ENCODE measurements at places on chromosomes 12 and 14. TPM values are rescaled to one million over a fixed set of nuclear protein-coding genes. Genes with fewer than 3 reads are reported as not detected.
A peak's percentile ranks its signal among the peaks of the same experiment; 100 is the strongest.

The MANSC4 gene
- total RNA-seq, result 4.1 TPM

The PHLDA1 gene
- 181 TPM for total RNA-seq

- DNase-seq, result peak; percentile 60
Observed at GRCh38 chr12:56631790-56632700, 1.9 kb upstream of the BAZ2A start.

DNA sequence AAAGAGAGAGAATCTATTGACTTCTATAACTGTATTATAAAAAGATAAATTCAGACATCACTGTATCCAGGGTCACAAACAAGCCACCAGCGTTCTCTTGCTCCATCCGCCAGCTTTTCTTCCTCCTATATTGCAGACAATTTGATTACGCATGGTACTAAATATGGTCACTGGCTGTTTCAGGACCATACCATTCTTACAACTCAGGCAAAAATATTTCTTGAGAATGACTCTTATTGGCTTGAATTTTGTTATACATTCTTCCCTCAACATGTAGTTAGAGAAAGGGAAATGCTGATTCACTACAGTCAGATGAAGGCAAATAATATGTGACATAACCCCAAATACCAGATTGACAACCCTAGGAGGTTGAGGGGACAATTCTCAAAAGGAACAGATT lies 101.3 kb downstream of the SLC6A15 start:
- no peak for DNase-seq

- DNase-seq, result no peak
Observed at GRCh38 chr14:89730687-89731086, 223.8 kb downstream of the EFCAB11 start.

DNA sequence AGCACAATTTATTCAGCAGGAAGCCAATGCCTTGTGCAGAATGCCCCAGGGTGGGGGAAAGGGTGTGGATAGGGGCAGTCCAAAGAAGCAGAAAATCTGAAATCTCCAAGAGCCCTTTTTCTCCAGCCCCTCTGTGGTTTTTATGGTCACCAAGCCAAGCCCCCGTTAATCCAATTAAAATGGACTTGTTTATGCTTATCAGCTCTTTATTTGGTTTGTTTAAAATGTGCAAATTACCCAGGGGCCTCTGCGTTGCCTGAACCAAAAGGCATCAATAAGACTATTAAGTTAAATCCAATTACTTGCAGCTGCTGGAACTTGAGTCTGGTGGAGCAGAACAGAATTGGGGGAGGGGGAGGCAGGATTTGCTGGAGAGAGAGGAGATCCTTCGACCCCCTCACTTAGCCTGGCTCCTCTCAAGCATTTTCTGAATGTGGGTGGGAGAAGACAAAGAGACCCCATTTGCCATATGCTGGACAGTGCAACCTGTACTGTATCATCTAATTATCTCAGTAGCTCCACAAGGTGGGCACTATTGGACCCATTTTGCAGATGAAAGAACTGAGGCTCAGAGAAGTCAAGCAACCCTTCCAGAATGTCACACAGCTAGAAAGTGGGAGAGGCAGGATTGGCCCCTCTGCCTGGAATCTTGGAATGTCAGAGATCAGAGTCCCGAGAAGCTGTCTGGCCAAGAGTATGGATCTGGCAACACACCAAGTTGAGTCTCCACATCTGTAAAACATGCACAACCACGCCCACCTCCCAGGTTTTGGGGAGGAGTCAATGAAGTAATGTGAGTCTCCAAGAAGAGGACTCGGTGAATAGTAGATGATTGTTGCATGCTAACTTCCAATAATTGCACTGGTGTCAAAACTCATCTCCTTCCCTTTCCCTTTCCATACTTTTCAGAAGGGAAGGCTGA lies 66.9 kb downstream of the CMKLR1 start:
- no peak for DNase-seq

GRCh38 chr12:125861299-125862281 lies 796.4 kb downstream of the AACS start:
- DNase-seq, result no peak

DNA sequence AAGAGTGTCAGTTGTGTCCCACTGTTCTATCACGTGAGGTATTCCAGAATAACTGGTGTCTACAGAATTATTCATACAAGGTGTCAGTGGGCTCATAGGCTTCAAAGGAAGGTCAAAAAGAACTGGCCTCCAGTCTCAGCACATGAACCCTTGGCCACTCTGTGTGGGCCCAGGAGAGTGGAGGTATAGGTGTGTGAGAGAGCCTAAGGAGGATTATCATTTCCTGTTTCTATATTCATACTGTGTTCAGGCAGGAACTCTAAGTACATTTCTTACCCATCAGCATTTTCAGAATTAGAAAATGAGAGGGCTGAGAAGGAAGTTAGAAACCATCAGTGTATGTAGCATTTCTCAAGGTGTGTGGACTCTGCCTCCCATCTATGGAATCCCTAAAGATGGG lies 87.0 kb downstream of the BTG1 start:
- no peak for DNase-seq

DNA sequence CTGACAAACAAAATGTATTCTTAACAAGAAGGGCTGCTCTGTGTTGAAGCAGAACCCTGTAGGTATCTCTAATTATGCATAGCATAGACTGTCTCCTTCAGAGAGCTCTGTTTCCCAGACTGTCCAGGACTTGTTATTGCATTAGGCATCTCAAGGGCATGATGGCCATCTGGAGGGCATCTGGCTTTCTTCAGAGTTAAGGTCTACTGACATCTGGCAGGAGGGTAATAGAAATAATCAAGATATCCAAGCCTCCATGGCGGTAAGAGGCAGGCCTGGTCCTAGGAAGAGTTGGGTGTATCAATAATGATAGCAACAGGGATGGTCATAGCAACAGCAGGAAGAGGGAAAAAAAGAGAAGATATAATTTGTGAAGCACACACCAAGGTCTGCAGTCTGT lies 161.2 kb downstream of the TTC8 start:
- DNase-seq, result no peak

- DNase-seq, result no peak
Observed at GRCh38 chr12:124861898-124862676, 1.6 kb downstream of the SCARB1 start.

DNA sequence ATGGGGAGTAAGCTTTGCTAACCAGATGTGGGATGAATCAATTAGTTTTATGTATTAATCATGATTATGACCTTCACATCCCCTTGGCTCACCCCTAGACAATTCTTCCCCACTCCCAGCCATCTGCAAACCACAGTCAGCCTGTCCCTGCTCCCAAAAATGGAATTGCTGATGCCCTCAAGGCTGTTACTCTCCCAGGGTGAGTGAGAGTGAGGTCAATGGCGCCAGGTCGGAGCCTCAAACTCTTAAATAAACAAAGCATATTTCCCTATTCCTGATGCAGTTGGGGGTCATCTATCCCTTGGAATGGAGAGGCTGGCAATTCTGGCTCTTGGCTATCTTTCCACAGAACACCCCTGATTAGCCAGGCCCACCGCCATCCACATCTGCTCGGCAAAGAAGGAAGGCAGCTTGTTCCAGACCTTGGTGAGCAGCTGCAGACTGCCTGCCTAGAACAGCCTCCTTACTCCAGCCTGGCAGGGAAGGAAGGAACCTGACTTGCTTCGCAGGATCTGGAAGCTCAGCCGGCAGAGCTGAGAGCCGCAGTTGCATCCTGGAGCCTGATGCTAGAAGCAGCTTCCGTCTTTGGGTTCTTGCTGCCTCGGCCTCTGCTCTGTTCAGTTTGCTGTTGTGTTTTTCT lies 57.0 kb downstream of the SMUG1 start:
- no peak for DNase-seq

GRCh38 chr12:82124711-82125380 lies 233.3 kb downstream of the CCDC59 start:
- DNase-seq, result peak; percentile 2

DNA sequence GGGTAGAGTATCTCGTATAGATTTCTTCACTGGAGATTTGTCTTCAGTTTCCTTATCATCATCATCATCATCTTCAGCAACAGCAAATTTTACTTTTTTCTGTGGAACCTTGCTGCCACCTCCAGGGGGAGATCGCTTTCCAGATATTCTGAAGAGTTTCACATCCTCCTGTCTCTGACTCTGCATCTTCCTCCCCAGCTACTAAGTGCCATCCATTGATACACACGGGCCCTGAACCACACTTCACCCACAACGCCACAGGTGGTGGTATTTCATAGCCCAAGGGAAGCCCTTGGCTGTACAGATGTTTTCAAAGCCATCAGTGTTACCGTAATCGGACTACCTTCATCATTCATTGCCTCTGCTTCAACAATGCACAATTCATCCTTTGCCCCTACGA lies 82.2 kb downstream of the PPP2R5C start:
- peak; percentile 21 for DNase-seq

The BCL7A gene
- total RNA-seq, result 32.5 TPM

The DAO gene
- not detected for total RNA-seq

- no peak for DNase-seq
Observed at GRCh38 chr14:74574706-74575105, 37.3 kb downstream of the LTBP2 start.

- DNase-seq, result no peak
Observed at GRCh38 chr12:57096099-57096572, 7.2 kb downstream of the NAB2 start.

GRCh38 chr12:48967991-48968390 lies 3.5 kb downstream of the WNT10B start:
- DNase-seq, result no peak

DNA sequence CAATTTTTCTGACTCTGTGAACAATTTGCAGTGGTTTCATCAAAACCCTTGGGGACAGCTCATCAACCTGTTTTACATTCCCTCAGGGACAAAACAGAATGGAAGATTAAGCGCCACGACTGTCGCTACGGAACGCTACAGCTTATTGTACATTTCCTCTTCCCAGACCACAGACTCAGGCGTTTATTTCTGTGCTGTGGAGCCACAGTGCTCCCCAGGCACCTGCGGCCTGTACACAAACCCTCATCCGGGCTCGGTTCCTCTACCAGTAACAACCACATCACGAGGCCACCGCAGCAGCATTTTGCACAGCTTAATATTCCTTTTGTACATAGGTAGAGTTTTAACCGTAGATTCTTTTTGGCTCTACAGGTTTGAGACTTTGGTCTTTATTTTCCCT lies 397.4 kb upstream of the OR4E1 start:
- no peak for DNase-seq

DNA sequence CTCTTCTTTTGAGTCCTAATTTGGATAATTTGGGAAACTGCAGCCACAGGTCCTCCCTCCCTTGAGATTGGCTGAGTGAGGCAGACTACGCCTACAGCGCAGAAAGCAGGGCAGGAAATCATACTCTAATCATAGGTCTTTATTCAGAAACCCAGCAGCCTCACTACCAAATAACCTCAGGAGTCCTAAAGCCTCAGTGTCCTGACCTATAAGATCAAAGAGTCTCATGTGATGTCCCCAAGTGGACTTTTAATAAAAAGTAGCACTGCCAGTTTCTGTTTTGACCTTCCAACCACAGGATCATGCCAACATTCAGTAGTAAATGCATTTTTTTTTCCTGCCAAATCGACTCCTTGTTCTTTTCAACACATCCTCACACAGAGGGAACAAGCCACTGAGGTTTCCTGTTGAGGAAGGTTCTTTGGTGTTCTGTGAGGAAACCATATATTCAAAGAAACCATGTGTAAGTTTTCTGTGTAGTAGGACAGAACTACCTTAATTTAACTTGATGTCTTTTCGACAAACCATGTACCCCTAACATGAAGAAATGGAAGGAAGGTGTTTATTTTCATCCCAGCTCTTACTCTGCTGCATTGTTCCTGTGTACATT lies 72.2 kb downstream of the VCPKMT start:
- DNase-seq, result no peak

DNA sequence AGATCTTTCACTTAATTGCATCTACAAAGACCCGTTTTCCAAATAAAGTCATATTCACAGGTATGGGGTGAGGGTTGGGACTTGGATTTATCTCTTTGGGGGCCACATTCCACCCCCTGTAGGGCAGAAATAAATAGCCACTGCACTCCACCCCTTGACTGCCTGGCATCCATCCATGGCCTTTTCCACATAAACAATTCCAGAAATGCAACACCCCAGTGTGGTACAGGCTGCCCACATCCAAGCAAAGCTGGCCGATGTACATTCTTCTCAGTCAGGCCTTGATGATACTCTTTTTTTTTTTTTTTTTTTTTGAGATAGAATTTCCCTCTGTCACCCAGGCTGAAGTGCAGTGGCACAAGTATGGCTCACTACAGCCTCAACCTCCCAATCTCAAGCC lies 12.9 kb downstream of the DGLUCY start:
- no peak for DNase-seq

The ANO2 gene
- total RNA-seq, result not detected

- DNase-seq, result no peak
Observed at GRCh38 chr12:114779186-114779585, 95.2 kb upstream of the TBX3 start.

The LTB4R gene
- total RNA-seq, result 11.6 TPM

GRCh38 chr12:81705586-81705985 lies 53.6 kb downstream of the PPFIA2 start:
- DNase-seq, result no peak

GRCh38 chr12:93079271-93079670 lies 150.2 kb upstream of the EEA1 start:
- DNase-seq, result no peak

- DNase-seq, result no peak
Observed at GRCh38 chr12:63989301-63989845, 144.9 kb downstream of the SRGAP1 start.

The PLCZ1 gene
- total RNA-seq, result not detected

DNA sequence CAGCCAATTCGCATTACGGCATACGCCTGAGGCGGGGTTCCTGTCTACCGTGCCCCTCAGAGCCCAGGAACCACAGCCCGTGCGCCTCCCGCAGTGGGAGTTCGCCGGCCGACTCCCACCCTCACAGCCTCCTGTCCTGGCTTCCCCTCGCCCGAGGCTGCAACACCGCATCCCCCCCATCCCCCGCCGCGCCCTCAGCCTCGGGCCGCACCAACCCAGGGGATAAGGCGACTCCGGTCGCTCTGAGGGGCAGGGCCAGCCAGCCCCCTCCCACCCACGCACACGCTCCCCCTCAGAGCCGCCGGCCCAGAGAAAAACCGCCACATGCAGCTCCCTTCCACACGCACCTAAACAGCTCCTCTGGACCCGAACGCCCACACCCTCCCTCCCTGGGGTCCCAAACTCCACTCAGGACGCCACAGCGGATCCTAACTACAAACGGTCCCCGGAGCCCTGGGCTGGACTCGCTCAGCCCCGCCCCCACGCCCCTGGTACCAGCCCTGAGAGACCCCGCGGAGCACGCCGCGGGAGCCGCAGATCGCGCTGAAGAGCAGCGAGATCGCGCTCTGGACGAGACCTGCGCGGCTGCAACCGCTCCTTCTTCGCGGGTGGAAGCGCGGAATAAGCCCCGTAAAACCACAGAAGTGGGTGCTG lies at the start of gene C14orf39:
Gene C14orf39 (minus strand): TSS at position 466 of the 654 bp plus-strand sequence. CDS start 985 bp downstream, outside the sequence.
- peak; percentile 65 for DNase-seq

- no peak for DNase-seq
Observed at GRCh38 chr12:124159655-124160054, 135.2 kb upstream of the RFLNA start.

- DNase-seq, result peak; percentile 58
Observed at GRCh38 chr12:39123580-39124253, 218.3 kb upstream of the CPNE8 start.

The TMPRSS12 gene
- total RNA-seq, result not detected

- DNase-seq, result peak; percentile 63
Observed at GRCh38 chr14:51211149-51211548, 28.9 kb upstream of the TMX1 start.

GRCh38 chr12:105983622-105984320 lies 155.0 kb downstream of the NUAK1 start:
- DNase-seq, result peak; percentile 58

Measured in PC-3 (cell line).